ENCODE measurements at places on chromosomes 3 and 15.

GRCh38 chr3:177610686-177611633 is 413.7 kb upstream of the TBL1XR1 start:
- DNase-seq: no peak

DNA sequence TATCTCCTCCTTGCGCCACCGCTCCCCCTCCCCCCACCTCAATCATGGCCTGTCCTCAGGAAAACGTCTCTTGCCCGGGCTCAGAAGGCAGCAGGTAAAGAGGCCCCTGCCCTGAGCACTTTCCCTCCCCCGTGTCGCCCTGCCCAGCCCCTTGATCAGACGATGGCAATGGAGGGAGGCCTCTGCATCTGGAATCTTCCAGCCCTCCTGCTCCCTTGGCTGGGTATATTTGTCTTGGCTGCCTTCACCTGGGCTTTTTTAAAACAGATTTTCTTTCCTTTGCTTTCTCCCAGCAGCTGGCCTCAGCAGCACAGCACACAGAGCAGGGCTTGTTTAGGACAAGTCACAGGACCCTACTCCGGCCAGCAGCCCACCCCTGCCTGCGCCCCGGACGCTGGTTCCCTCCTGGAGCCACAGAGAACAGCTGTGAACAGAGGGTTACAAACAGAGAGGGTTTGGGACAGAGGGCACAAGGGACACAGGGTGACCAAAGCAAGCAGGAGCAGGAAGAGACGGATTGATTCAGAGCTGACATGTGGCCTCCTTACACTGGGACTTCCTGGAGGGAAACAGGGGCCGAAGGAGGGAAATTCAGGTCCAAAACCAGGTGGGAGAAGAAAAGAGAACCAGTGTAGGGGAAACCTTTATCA is 78.7 kb downstream of the ISG20 start:
- DNase-seq: no peak

GRCh38 chr3:46168583-46169345 is 39.3 kb downstream of the CCR1 start:
- no peak for DNase-seq

DNA sequence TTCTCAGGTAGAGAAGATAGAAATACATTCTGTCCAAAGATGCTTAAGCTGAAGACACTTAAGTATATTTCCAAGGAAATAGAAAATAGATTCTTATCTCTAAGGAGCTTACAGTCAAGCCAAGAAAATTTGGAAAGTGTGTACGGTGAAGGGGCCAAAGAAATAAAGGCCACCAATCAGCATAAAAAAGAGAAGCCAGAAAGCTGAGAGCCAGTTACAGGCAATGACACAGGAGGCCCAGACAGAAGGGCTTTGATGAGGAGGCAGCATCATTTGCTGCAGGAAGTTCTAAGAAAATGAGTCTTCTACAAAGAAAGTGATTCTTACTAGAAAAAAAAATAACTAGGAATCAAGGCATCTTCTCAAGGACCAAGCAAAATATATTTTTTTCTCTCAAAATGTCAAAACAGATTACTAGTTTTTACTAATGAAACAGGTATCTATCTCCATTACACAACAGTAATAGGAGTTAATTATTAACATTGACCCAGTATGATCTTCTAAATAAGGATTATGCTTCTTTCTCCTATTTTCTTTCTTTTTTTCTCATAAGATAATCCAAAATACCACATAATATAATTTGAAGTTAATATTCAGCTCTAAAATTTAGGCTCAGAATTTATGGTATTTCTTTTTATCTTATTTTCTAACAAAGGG is 82.1 kb upstream of the PHLDB2 start:
- DNase-seq: no peak

- DNase-seq: no peak
These were observed 53.1 kb upstream of the XCR1 start for GRCh38 chr3:46080124-46080968.

- no peak for DNase-seq
These were observed 29.9 kb upstream of the LDHAL6B start for GRCh38 chr15:59176653-59177316.

GRCh38 chr3:13764161-13764560 is 115.7 kb downstream of the WNT7A start:
- no peak for DNase-seq

- peak; percentile 85 for DNase-seq
These were observed 475 bp downstream of the SPSB4 start for GRCh38 chr3:141051443-141052200.

- no peak for DNase-seq
These were observed 256.1 kb downstream of the PLCL2 start for GRCh38 chr3:17140670-17141505.

GRCh38 chr3:53711387-53711786 is 134.8 kb downstream of the CHDH start:
- no peak for DNase-seq

All from neural progenitor cell (in vitro differentiated cells).